ENCODE measurements at places on chromosomes 6 and 20.

GRCh38 chr20:34305333-34306230, 2.4 kb upstream of the AHCY start:
- DNase-seq: no peak

GRCh38 chr20:36217226-36217625, 19.1 kb upstream of the AAR2 start:
- no peak for DNase-seq

DNA sequence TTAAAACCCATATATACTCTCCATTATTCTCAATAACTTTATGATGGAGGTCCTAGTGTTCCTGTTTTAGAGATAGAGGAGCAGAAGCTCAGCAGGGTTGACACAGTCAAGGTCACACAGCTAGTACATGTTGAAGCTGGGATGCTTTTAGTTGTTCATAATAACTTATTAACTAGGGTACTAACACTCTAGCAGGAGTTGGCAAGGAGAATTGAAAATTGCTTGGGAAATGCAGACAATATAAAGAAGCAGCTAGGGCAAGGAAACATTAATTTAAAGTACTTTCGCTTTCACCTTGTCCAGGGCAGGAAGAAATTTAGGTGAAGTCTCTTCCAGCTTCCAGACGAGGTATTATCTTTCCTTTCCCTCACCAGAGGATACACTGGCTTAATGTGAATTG, 133.7 kb downstream of the RCAN2 start:
- DNase-seq: no peak

GRCh38 chr6:161048641-161049040, 57.1 kb downstream of the MAP3K4 start:
- no peak for DNase-seq

- no peak for DNase-seq
Observed at GRCh38 chr20:24816431-24816830, 132.6 kb upstream of the CST7 start.

GRCh38 chr20:44324343-44324742, 12.5 kb upstream of the R3HDML start:
- no peak for DNase-seq

DNA sequence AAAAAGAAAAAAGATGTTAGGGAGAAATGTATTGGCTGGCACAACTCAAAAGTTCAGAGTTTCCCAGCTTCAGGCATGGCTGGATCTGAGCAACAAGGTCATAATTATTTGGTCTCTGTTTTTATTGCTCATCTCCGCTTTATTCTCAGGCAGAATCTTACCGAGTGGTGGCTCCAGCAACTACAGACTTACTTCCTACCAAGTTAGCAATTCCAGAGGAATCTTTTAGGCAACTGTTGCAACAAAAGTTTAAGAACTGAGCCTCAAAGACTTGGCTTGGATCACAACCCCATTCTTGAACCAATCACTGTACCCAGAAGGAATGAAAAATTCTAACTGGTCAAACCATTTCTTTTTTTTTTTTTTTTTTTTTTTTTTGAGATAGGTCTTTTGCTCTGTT, 35.5 kb upstream of the NCOA3 start:
- DNase-seq: no peak

GRCh38 chr6:1689141-1689540, 79.4 kb downstream of the FOXC1 start:
- DNase-seq: no peak

DNA sequence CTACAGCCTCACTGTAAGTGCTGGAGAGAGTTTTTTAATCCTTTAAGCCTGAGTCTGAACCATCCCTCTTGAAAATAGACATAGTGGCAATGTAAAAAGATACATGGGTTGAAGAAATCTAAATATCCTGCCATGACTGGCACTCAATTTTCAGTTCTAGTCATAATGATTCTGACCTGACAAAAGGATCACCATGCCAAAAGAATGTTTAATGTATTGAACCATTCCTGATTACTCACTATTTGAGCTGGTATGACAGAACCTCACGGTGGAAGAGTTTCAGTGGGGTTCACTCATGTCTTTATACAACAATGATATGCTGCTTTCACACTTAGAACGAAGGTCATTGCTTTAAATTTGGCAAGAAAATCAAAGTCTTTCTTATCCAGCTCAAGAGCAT, 93.4 kb downstream of the HIVEP2 start:
- DNase-seq: no peak

GRCh38 chr6:14964556-14965270, 281.2 kb upstream of the JARID2 start:
- DNase-seq: no peak

GRCh38 chr20:23349338-23350195, 1.0 kb upstream of the NXT1 start:
- peak; percentile 67 for DNase-seq

- DNase-seq: no peak
Observed at GRCh38 chr6:93318121-93318520, 101.2 kb downstream of the EPHA7 start.

- peak; percentile 23 for DNase-seq
Observed at GRCh38 chr6:110589865-110590513, 113.6 kb upstream of the SLC22A16 start.

DNA sequence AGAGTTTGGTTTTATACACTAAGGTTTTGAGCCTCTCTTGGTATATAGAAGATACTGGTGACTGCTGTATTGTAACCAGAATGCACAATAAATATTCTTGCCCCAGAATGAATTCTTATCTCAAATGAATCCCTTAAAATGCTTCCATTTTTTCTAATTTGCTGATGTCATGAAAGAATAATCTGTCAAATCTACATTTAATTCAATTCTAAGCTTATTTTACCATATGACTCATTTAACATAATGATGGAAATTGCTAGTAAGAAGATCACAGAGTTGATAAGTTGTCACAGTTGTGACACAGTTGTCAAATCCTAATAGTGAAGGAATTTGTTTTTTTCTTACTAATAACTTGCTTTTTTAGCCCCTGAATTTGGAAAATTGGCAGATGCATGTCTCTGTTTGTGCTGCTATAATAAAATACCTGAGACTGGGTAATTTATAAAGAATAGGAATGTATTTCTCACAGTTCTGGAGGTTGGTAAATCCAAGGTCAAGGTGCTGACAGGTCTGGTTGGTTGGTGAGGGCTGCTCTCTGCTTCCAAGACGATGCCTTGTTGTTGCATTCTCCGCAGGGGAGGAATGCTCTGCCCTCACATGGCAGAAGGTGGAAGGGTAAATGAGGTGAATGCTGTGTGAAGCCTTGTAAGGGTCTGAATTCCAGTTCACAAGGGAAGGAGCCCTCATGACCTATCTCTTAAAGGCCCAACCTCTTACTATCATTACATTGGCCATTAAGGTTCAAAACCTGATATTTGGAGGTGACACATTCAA, 4.7 kb downstream of the ECT2L start:
- no peak for DNase-seq

GRCh38 chr6:97703661-97704060, 420.6 kb upstream of the MMS22L start:
- no peak for DNase-seq

DNA sequence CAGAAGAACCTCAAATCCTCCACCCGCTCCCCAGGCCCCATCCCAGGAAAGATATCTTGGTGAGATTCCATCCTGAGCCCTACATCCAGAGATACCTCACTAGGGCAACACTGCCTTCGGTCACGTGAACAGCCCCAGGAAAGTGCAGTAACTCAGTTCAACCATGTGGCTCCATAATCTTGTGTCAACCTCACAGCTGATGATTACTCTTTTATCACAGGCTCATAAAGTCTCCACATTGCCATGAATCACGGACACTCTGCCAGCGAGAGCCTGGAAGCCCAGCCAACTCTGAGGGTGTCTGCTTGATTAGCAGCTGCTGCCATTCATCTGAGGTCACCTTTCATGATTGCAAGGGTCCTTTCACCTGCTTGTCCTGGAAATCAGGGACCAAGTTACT, 175.8 kb upstream of the LRFN2 start:
- DNase-seq: no peak

DNA sequence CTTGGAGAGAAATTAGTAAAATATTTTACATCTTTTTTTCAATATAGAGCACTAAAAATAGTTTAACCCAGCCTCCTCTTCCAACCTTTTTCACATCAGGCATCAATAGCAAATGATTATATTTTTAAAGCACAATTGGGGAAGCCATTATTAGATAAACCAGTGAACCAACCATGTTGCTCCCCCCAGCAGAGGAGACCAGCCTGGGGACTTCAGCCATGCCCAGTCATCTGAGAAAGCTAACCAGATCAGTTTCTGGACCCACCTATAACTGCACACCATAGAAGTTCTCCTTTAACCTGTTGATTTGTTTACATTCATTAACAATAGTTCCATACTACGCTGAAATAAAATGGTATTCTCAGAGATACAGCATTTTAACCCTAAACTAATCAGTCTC, 13.8 kb upstream of the SDHAF4 start:
- no peak for DNase-seq

DNA sequence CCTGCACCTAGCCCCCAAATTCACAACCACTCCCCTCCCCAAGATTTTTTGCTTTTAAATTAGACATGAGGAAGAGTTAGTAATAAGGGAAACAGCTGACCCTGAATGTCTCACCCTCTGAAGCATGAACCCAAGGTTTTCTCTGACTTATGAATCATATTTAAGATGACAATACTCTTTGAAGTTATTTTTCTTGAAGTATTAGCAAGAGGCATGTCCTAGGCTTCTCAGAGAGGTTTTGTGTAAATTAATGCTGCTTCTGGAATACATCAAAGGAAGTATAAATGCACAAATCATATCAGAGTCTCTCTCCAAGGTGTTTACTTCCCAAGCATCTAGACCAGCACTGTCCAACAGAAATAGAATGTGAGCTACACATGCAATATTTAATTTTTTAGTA, 408.1 kb upstream of the MARCKS start:
- no peak for DNase-seq

GRCh38 chr6:161017766-161018564, 26.4 kb downstream of the MAP3K4 start:
- no peak for DNase-seq

GRCh38 chr20:63473555-63474449, 1.3 kb upstream of the KCNQ2 start:
- no peak for DNase-seq

DNA sequence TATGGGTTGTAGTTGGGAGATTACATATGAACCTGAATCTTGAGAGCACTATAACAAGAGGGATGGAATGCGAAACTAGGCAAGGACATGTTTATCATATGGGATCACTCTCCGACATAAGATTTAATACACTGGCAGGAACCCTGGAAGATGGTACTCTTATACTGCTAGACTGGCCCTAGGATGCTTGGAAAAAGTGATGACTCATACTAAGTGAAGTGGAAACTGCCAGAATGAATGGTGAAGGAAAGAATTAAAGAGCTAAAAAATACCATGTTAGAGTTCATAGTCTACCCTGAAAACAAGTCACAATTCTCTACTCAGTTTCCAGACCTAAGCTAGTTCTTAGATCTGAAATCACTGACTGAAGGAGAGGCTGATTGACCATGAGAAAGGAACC, 45.5 kb upstream of the THEMIS start:
- DNase-seq: no peak

GRCh38 chr6:20600831-20601230, 66.6 kb downstream of the CDKAL1 start:
- DNase-seq: no peak

DNA sequence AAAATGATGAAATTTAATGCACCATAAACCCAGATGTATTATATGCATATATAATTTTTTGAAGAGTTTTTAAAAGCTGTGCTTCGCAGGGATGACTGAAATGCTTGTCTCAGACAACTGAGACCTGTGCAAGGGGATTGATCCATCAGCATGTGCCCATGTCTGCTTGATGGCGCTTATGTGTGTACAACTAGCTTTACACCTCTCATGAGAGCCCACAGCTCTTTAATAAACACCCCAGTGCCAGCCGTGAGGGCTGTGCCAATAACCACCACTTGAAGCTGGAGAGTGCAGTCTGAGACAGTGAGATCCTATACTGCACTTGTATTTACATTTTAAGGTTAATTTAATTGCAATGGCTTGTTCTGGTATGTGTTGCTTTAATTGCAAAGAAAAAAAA, 225.5 kb downstream of the BCKDHB start:
- DNase-seq: no peak

- no peak for DNase-seq
Observed at GRCh38 chr20:24657878-24658620, 188.6 kb downstream of the SYNDIG1 start.

GRCh38 chr20:23746321-23746720, 4.4 kb downstream of the CST1 start:
- no peak for DNase-seq

- DNase-seq: no peak
Observed at GRCh38 chr6:24227556-24227955, 101.5 kb downstream of the NRSN1 start.

DNA sequence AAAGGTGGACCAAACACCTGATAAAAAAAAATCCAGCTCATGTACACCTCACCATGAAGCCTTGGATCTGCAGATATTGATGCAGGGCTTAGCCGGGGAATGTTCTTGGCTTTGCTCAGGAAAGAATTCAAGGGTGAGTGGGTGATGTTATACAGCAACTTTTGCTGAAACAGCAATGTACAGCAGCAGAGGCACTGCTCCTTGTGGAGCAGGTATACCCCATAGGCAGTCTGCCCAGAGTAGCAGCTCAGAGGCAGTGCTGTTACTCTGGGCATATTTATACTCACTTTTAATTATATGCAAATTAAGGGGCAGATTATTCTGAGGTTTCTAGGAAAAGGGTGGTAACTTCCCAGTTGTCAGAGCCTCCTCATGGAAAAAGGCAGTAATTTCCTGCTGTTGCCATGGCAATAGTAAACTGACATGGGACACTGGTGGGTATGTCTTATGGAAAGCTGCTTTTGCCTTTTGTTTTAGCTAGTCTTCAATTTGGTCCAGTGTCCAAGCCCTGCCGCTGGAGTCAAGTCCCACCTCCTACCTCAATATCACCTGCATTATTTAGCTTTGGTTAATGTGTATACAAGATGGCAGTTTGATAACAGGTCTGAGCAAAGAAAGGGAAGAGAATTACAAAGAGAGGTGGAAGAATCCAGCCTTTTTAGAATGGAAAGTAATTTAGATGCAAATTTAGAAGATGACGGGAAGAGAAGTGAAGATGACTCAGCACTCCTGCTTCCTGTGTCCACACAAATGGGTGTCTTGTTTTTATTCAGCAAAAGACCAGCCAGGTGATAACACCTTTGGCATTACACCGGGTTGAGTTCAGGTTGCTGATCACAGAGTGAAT, 110.1 kb upstream of the JAG1 start:
- no peak for DNase-seq

- DNase-seq: no peak
Observed at GRCh38 chr6:20370801-20371200, 30.9 kb upstream of the E2F3 start.

DNA sequence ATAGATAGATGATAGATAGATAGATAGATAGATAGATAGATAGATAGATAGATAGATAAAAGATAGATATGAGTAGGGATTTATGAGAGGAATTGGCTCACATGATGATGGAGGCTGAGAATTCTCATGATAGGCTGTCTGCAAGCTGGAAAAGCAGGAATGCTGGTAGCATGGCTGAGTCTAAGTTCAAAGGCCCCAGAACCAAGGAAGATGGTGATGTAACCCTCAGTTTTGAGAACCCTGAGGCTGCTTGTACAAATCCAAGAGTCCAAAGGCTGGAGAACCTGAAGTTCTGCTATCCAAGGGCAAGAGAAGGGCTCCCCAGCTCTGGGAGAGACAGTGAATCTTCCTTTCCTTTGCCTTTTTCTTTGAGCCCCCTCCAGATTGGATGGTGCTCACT, 210.8 kb downstream of the RFPL4B start:
- DNase-seq: no peak

Data from GM12892 (cell line).